ENCODE measurements at places on chromosomes 4 and X. TPM values are rescaled to one million over a fixed set of nuclear protein-coding genes. Genes with fewer than 3 reads are reported as not detected.

GRCh38 chrX:40281336-40282005, 183.7 kb upstream of the BCOR start:
- no peaks in the 10 kb centered on the region for H3K36me3 ChIP-seq
- H3K4me1 ChIP-seq: no peaks in the 10 kb centered on the region
- no peaks in the 10 kb centered on the region for H3K27me3 ChIP-seq
- no peak for DNase-seq
- H3K4me3 ChIP-seq: no peak overlapping the region

DNA sequence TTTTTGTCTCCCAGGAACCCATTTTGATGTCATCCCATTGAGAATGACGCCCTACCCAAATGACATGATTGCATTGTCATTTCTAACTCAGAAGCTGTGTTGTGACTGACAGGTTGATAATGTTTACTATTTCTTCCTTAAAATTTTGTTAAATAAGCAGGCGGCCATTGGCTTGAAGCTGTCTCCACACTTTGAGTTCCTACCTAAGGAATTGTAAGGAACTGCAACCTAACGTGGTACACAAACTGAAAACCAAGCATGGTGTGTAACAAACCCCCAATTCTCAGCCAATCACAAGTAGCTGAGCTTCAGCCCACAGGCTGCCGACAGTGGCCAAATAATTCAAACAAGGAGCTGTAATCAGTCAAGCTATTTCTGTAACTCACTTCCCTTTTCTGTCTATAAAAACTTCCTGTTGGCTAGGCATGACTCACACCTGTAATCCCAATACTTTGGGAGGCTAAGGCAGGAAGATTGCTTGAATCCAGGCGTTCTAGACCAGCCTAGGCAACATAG, 2.9 kb upstream of the MND1 start:
- DNase-seq: no peak
- H3K4me1 ChIP-seq: no peaks in the 10 kb centered on the region
- no peaks in the 10 kb centered on the region for H3K27me3 ChIP-seq
- H3K36me3 ChIP-seq: no peaks in the 10 kb centered on the region
- no peak overlapping the region for H3K4me3 ChIP-seq

DNA sequence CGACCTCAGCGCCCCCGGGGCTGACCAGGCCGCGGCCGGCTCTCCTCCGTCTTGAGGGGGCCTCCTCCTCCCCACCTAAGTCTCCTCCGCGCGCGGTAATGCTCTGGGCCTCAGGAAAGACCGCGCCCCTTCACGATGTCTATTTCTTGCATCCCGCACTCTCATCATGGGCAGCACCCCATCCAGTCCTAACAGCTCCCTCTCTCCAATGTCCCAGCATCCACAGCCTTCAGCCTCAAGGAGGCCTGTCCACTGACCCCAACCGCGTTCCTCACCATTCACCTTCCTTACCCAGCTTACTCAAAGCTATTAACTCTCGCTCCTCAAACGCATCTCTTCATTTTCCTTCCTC, 77.5 kb downstream of the MAGED4 start:
- no peaks in the 10 kb centered on the region for H3K36me3 ChIP-seq
- DNase-seq: no peak
- H3K27ac ChIP-seq: peak overlapping the region; percentile 86
- no peaks in the 10 kb centered on the region for H3K4me1 ChIP-seq
- H3K27me3 ChIP-seq: no peaks in the 10 kb centered on the region

DNA sequence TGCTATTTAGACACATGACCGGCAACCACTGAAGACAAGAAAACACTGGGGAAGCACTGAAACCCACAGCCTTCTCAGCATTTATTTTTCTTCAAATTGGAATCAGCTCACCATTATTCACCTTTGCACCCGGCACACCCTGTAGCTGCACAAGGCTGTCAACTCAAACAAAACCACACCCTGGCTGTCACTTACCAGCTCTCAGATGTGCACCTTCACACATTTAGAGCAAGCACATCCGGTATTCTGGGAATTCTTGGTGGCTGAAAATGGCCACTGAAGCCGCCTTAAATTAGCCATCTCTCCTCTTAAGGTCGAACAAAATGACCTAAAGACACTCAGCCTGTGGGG, 5.9 kb downstream of the ZFYVE28 start:
- peaks cover 2% of the 10 kb centered on the region for H3K4me1 ChIP-seq
- H3K36me3 ChIP-seq: no peaks in the 10 kb centered on the region
- no peak overlapping the region for H3K27ac ChIP-seq
- DNase-seq: no peak
- H3K27me3 ChIP-seq: no peaks in the 10 kb centered on the region

DNA sequence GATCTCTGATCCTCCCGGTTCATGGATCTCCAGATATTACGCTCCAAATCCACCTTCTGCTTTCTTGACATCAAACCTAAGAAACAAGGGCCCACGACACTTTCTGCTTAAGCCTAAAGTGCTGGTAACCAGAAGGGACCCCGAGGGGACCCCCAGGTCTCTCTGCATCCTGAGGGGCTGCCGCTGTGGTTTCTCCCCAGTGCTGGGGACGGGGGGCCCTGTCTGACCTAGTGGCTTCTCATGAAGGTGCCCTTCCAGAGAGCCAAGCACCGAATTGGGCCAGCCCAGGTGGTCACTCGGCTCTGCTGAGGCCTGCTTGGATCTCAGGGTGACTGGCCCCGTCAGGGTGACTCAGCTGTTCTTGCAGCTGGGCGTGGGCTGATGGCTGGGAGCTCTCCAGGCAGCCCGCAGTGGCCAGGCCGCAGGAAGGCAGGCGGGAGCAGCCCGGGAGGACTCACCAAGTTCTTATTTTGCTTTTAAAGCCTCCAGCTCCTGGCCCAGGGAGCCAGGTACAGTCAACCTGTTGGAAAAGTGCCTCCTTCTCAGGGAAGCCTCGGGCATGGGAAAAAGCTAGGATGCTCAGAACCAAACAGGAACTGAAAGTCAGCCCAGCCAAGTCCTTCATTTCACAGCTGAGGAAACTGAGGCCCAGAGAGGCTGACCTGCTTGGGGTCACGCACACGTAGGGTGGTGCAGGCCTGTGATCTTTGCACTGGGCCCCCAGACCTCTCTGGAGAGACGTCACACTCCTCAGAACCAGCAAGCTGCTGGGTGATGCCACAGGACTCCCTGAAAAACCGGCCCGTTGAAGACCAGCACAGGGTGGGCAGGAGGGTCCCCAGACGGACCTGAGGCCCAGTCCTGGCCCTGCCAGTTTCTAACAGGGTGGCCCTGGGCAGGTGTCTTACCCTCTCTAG, 16.7 kb downstream of the BLOC1S4 start:
- no peaks in the 10 kb centered on the region for H3K27me3 ChIP-seq
- H3K4me1 ChIP-seq: peaks cover 13% of the 10 kb centered on the region
- H3K4me3 ChIP-seq: no peak overlapping the region
- no peak for DNase-seq
- H3K27ac ChIP-seq: no peak overlapping the region

- no peaks in the 10 kb centered on the region for H3K27me3 ChIP-seq
- no peak for DNase-seq
- H3K4me3 ChIP-seq: no peak overlapping the region
Observed at GRCh38 chr4:183563874-183564273, 59.0 kb downstream of the ING2 start.

DNA sequence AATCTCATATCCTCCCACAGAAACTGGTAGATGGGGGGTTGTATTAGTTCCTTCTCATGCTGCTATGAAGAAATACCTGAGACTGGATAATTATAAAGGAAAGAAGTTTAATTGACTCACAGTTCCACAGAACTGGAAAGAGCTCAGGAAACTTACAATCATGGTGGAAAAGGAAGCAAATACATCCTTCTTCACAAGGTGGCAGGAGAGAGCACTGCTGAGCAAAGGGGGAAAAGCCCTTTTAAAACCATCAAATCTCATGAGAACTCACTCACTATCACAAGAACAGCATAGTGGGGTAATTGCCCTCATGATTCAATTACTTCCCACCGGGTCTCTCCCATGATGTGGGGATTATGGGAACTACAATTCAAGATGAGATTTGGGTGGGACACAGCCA, 250.5 kb upstream of the GPRIN3 start:
- no peak overlapping the region for H3K27ac ChIP-seq
- no peak for DNase-seq
- no peak overlapping the region for H3K4me3 ChIP-seq
- H3K4me1 ChIP-seq: no peaks in the 10 kb centered on the region

DNA sequence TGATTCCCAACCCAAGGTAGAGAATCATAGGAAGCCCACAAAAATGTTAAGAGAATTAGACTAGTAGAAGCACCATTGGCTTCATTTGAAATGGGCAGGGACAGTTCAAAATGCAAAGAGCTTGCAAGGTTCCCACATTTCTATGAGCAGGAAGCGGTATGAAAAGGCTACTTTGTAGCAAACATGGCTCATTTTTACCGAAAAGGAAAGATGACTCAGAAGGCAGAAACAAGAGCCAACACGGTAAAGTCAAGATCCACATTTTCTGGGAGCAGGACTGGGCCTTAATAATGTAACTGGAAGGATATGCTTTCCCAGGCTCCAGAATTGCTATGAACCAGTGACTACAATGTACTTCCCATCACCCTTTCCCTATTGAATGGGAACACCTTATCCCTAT, 89.5 kb downstream of the GLRA3 start:
- H3K36me3 ChIP-seq: no peaks in the 10 kb centered on the region
- H3K27ac ChIP-seq: no peak overlapping the region

DNA sequence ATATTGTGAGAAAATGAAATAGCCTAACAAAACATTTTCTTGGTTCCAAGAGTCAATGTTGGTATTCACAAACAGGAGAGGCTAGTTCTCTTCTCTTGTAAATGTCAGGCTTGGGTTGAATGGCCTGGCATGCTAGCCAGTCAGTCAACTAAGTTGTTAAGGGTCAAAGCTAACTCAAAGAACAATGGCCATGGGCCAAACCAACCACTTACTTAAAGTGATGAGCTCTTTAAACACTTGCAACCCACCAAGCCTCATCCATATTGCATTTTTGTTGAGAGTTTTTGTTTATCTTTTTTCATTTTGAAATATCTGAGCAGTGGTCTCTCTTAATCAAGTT, 394.5 kb downstream of the RAB28 start:
- H3K4me3 ChIP-seq: no peak overlapping the region
- no peaks in the 10 kb centered on the region for H3K36me3 ChIP-seq
- H3K4me1 ChIP-seq: no peaks in the 10 kb centered on the region

DNA sequence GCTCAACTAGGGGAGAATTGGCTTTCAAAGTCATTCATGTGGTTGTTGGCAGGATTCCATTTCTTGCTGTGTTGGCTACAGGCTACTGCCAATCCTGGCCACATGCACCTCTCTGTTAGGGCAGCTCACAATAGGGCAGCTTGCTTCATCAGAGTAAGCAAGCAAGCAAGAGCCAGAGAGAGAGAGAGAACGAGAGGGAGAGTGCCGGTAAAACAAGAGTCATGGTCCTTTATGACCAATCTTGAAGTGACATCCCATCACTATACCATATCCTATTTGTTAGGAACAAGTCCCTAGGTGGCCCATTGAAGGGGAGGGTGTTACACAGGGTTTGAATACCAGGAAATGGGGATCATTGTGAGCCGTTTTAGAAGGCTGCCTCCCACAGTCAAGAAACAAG, 33.0 kb upstream of the TLR2 start:
- no peaks in the 10 kb centered on the region for H3K4me1 ChIP-seq
- H3K36me3 ChIP-seq: no peaks in the 10 kb centered on the region
- no peak overlapping the region for H3K27ac ChIP-seq

DNA sequence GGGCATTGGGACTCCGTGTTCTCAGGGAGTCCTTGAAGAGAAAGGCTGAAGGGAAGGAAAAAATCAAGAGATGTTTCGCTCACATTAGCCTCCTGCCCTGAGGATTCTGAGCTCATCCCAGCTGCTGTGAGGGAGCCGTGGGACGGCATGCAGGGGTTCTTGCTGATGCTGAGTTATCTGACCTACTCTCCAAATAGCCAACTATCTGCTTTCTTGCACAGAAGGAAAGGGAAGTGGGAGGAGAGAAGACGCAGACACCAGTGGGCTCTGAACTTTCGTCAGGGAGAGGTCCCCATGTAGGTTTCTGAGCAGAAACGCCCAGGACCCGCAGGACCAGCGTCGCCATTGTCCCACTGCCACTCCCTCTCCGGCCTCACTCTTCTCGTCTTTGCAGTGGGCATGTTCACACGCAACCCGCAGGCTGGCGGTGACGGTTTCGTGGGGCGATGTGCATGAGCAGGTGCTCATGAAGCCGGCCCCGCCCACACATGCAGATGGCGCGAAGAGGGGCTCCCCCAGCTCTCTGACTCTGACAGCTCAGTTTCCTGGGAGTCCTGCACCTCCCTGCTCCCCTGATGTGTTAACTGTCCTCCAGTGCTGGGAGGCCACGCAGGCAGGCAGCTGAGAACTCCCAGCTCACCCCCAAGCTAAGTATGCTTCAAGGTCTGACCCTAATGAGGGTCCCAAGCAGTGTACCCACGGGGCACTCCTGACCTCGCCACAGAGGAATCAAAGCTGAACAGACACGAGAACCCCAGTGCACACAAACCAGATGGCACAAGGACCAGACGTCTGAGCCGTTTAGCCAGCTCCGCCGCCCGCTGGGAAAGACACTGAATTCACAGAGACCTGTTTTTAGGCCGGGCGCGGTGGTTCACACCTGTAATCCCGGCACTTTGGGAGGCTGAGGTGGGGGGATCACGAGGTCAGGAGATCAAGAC, 13.6 kb upstream of the ABLIM2 start:
- H3K4me3 ChIP-seq: no peak overlapping the region
- DNase-seq: no peak
- H3K36me3 ChIP-seq: no peaks in the 10 kb centered on the region
- H3K27me3 ChIP-seq: no peaks in the 10 kb centered on the region

- no peaks in the 10 kb centered on the region for H3K36me3 ChIP-seq
- H3K27ac ChIP-seq: no peak overlapping the region
- no peaks in the 10 kb centered on the region for H3K4me1 ChIP-seq
- no peak for DNase-seq
- H3K27me3 ChIP-seq: no peaks in the 10 kb centered on the region
- no peak overlapping the region for H3K4me3 ChIP-seq
Observed at GRCh38 chrX:150697641-150698040, 4.4 kb downstream of the MTMR1 start.

Gene FGB
- total RNA-seq: not detected

Gene PORCN
- 61.7 TPM for total RNA-seq

Gene RPS6KA6
- 8.7 TPM for total RNA-seq

Gene TASL
- not detected for total RNA-seq

Gene ZNF595
- 83.6 TPM for total RNA-seq

Gene IL1RAPL1
- 0.23 TPM for total RNA-seq

Gene XG
- 2.5 TPM for total RNA-seq

Gene SEPTIN6
- total RNA-seq: 175 TPM

Gene GLUD2
- total RNA-seq: 111 TPM
